ENCODE measurements at places on chromosomes 7 and 10. TPM values are rescaled to one million over a fixed set of nuclear protein-coding genes. Genes with fewer than 3 reads are reported as not detected.

The VWC2 gene
- not detected for total RNA-seq

GRCh38 chr7:8354503-8354902, 78.9 kb upstream of the NXPH1 start:
- no peak for DNase-seq

The GRM3 gene
- not detected for total RNA-seq

- no peak for DNase-seq
Measured at GRCh38 chr7:115146148-115146547, 224.3 kb downstream of the MDFIC start.

GRCh38 chr10:22849077-22849805, 78.6 kb upstream of the ARMC3 start:
- peak; percentile 41 for DNase-seq

DNA sequence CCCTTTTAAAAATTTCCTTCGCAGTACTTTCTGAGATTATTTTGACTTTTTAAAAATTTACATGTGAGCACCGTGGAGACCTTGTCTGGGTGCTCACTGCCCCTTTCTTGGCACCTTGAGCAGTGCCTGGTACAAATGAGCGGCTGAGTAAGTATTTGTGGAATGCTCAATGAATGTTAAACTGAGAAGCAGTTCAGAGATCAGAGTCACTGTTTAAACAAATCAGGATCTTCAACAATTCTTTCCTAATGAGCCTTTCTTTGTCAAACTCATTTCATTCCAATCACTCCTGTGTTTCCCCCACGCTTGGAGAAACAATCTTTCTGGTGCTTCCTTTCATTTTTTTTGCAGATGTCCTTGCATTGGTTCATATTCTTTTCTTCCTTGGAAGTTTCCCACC, 611.3 kb upstream of the GALNT17 start:
- no peak for DNase-seq

The CD36 gene
- total RNA-seq, result 0.26 TPM

GRCh38 chr7:89773611-89774010, 380.7 kb upstream of the STEAP1 start:
- no peak for DNase-seq

GRCh38 chr10:75607576-75607975, 176.2 kb downstream of the LRMDA start:
- no peak for DNase-seq

DNA sequence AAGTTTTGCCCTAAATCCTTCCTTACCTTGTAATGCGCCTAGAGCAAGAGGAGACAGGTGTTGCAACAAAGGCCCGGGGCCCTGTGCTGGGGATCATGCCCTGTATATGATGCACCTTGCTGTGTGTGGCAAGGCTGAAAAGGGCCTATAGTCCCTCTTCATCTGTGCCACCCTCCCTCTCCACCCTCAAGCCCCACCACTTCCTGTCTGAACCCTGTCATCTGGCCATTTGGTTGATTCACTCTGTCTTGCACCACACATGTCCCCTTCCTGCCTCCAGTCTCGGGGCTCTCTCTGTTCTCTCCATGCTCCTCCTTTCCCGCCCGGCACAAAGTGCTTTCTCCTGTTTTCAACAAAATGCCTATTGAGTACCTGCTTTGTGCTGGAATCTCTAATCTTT, 11.5 kb upstream of the MALSU1 start:
- DNase-seq, result no peak

The FBXL13 gene
- 0.73 TPM for total RNA-seq

DNA sequence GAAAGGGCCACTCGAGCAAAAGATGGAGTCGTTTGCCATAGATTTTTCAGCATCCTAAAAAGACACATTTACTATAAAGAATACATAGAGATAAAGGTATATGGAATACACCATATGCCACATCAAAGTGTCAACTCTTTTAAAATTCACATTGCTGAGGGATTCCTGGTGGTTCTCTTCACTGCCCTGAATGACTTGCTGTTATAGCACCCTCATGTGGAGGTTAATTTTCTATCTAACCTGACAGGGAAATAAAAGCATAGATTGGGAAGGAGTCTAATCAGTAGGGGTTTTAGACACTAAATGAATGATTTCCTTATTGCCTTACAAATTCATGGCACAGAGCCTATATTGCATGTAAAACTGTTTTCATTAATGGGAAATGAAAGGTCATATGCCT, 25.9 kb downstream of the DNAH11 start:
- no peak for DNase-seq

GRCh38 chr7:24108906-24109376, 175.0 kb upstream of the NPY start:
- DNase-seq, result no peak

DNA sequence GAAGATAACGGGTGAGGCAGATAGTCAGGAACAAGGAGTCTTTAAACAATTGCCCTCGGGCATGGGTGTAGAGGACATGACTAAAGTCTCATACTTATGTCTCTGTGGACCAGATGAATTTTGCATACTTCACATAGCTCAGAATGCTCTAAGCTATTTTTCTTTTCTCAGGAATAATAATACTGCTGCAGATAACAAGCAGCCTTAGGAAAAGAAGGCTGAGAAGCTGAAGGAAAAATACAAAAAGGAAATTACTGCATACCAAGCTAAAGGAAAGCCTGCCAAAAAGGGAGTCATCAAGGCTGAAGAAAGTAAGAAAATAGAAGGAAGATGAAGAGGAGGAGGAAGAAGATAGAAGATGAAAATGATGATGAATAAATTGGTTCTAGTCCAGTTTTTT, 13.4 kb upstream of the ERCC6 start:
- DNase-seq, result peak; percentile 88

- DNase-seq, result no peak
Measured at GRCh38 chr10:1499359-1499957, 237.9 kb downstream of the ADARB2 start.

DNA sequence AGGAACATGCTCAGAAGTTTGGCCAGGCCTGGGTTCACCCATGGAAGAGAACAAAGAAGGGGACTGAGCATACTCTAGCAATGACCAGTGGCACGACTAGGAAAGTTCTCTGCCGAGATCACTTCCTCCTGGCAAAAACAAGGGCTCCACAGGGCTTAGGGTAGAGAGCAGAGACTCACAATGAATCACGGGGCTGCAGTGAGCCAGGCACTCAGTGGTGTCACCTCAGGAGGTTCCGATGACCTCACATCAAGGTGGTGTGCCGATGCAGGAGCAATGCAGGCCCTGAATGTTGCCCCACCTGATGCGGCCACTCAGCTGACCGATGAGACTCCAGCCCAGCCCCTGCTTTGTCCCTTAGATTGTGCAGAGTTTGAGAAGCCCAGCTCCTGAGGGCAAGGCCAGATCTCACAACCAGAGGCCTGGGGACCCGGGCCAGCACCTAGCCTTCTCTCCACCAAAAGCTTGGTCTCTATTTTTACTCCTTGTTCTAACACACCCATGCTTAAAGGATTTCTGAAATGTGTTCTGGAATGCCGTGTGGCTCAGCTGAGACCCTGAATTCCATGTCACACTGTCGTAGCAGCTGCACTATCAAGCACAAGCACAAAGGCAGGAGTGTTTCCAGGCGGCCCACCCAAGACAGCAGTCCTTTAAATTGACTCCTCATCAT, 60.9 kb downstream of the COBL start:
- no peak for DNase-seq

- no peak for DNase-seq
Measured at GRCh38 chr7:55075464-55076021, 56.7 kb downstream of the EGFR start.

DNA sequence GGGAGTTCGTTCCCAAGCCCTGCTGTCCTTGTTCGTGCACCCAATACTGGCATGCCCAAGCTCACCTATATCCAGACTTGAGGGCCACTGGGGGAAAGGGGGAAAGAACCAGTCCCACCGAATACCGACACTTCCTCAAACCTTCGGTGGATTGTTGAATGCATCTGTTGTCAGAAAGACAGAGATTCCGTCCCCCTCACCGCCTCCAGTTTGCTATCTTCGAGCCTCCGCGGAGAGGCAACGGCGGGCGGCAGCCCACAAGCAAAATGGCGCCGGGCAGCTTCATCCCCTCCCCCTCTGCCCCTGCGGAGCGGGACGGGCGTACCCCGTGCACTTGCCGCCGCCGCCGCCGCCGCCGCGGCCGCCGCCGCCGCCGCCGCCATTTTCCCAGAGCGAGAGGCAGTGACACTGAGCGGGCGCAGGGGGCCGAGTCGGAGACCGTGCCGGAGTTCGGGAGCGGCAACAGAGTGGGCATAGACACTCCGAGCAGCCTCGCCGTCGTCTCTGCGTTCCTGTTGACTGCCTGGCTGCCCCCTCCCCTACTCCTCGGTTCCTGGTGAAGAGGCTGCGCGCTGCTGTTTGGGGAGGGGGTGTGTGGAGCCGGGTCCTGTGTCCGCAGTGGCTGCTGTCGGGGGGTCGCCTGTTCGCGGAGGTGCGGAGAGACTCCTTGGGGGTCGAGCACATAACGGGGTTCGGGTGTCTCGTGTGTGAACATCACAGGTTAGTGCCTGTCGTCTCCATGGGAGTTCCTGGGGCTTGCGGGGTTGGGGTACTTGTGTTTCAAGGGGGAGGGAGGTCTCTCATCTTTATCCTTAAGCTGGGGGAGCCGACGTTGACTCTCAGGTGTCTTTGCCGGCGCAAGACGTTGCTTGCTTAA, at the start of gene KMT2E:
Gene KMT2E (plus strand): TSS at position 390 of the 877 bp plus-strand sequence. CDS start 26,748 bp downstream, outside the sequence.
- DNase-seq, result no peak

DNA sequence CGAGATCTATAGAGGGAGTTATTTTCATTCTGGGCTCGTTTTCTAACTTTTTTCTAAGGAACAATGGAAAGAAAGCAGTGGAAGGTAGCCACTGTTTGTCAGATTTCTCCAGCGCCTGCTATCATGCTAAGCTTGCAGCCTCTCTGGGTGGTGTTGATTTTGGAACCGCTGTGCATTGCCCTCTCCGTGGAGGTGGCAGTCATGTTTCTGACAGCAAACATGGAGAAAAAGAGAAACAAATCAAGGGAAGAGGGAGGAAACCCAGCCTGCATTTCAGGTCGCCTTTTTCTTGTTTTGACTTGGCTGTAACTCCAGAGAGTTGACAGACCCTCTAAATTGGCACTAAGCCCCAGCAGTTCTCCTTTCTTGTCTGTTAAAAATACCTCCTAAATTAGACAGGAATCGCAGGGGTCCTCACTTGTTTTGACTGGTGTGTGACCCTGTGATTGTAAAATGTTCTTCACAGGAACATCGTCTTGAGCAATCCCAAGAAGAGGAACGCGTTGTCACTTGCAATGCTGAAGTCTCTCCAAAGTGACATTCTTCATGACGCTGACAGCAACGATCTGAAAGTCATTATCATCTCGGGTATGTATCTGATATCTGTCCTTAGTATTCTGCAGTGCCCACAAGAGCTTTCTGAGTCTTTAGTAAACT, 4.8 kb downstream of the ECHDC3 start:
- no peak for DNase-seq

The CRYGN gene
- total RNA-seq, result not detected

- no peak for DNase-seq
Measured at GRCh38 chr10:131270461-131271190, 40.9 kb downstream of the TCERG1L start.

DNA sequence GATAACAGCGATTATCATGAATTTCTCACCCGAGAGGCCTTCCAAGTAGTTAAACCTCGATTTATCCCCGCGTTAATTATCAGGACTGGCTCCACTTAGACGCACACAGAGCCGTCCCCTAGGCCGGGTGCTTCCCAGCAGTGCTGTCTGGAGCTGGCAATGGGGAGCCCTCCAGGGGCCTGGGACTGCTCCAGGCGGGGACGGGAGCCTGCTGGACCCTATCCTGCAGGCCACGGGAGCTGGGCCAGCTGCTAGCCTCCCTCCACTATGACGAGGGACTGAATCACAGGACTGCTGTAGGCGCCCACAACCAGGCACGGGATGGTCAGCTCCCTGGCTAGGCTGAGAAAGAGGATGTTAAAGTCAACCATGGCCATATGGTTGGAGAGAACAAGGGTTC, 229.1 kb downstream of the ELFN1 start:
- DNase-seq, result no peak

The HOXA7 gene
- total RNA-seq, result 0.13 TPM

DNA sequence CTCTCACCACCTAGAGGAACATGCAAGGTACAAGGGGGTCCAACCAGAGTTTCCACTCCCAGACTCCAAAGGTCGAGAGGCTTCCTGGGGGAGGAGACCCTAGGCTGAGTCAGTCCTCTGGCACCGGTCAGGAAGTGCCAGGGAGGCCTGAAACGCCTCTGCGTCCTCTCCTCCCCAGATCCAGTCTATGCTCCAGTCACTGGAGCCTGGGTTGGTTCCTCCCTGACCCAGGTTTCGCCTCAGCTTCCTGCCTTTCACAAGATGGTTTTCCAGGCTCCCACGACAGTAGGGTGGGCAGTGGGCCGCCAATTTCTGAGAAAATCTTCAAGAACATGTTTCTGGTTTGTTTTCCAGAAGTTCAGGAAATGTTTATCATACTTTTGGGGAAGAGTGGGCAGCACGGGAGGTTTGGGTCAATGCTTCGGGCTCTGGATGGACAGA, 30.0 kb downstream of the DUSP5 start:
- no peak for DNase-seq

- no peak for DNase-seq
Measured at GRCh38 chr10:79185796-79186374, 117.1 kb downstream of the ZMIZ1 start.

GRCh38 chr10:97279121-97279815, 13.2 kb downstream of the ARHGAP19 start:
- DNase-seq, result no peak

GRCh38 chr10:9688711-9689110, 1329.0 kb upstream of the CELF2 start:
- DNase-seq, result no peak

- no peak for DNase-seq
Measured at GRCh38 chr10:79149345-79149661, 80.5 kb downstream of the ZMIZ1 start.

DNA sequence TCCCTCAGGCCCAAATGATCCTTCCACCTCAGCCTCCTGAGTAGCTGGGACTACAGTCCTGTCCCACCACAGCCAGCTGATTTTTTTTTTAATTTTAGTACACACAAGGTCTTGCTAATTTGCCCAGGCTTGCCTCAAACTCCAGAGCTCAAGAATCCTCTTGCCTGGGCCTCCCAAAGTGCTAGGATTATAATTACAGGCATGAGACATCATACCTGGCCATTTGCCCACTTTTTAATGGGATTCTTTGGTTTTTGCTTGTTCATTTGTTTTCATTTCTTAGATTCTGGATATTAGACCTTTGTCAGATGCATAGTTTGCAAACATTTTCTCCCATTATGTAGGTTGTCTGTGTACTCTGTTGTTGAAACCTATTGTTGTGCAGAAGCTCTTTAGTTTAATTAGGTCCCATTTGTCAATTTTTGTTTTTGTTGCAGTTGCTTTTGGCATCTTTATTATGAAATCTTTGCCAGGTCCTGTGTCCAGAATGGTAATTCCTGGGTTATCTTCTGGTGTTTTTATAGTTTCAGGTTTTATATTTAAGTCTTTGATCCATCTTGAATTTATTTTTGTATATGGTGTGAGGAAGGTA, 95.2 kb downstream of the GLCCI1 start:
- no peak for DNase-seq

Measured in pulmonary artery endothelial cell (primary cell).